ENCODE measurements at places on chromosomes 13 and 19. TPM values are rescaled to one million over a fixed set of nuclear protein-coding genes. Genes with fewer than 3 reads are reported as not detected.

FGF14 gene
- under 0.01 TPM for total RNA-seq

FKBP8 gene
- total RNA-seq, result 241 TPM

GRCh38 chr19:8196271-8196927, 12.8 kb upstream of the CERS4 start:
- DNase-seq, result no peak

- no peak for DNase-seq
These were observed 2.6 kb downstream of the LYPD5 start for GRCh38 chr19:43799502-43800142.

GRCh38 chr13:20953245-20953931, 50.8 kb upstream of the XPO4 start:
- DNase-seq, result no peak

DNA sequence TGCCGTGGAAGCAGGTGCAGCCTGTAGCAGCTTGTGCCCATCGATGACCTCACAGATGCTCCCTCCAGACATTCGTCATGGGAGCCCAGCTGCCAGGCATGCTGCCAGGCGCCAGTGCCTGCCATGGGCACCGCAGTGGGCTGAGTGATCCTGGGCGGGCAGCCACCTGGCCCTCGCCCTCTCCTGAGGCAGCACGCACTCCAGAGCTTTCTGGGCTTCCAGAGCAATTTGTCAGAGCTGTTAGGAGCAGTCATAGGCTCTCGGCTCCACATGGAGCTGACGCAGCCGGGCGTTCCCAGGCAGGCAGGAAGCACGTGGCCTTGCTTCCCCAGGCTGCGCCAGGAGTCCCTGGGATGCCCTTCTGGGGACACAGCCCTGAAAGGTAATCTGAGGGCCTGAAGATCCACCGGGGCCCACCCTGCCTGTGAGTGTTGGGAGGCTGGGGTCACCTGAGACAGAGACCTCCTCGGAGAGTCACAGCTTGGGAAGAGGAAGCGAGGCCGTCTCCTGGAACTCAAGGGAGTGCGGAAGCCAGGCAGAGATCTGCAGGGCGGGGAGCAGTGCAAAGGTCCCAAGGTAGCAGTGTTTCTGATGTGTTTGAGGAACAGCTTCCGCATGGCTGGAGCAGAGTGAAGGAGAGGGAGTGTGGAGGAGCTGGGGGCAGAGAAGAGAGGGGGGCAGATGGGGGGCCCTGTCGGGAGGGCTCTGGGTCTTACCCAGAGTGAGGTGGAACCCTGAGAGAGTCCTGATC, 50.6 kb downstream of the DPF1 start:
- DNase-seq, result no peak

Data from fibroblast of villous mesenchyme (primary cell).